ENCODE measurements at places on chromosomes 4 and X.

DNA sequence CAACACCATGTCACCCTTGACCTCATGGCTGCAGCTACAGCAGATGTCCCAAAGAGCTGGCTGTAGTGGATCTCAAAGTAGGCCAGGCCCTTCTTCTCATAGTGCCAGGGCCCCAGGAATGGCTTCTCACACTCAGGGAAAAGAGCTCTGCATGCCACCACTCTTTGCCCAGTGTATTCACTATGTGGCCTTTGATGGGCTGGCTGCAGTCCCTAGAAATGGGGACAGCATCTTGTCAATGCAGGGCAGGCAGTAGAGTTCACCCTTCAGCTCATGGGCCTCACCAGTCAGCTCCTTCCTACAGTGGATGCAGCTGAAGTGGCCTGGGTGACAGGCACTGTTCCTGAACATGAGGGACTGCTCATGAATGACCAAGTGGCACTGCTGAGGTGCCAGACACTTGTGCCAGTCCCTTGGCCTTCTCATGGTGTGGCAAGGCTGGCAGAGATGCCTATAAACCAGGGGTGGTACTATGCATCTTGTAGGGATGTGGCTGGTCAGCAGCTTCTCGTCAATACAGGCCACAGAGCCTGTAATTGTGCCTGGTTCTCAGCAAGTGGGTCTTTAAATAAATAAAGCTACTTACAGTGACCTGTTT lies 178.9 kb downstream of the ARAP2 start:
- no peak for DNase-seq

DNA sequence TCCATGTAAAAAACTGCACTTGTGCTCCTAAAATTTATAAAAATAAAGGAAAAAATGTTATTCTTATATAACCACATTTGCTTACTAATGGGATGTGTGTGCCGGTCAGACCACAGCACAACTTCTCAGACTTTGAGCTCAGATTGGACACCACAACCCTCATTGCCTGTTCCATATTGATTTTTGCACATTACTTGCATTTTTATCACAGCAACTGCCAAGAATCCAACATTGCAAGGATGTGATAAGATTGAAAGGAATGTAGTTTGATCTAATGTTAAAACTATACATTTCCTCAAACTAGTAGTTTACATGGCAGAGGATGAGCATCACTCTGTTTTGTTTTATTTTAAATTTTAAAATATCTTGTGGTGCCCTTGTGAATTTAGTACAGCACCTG lies 227.8 kb downstream of the KDR start:
- no peak for DNase-seq

DNA sequence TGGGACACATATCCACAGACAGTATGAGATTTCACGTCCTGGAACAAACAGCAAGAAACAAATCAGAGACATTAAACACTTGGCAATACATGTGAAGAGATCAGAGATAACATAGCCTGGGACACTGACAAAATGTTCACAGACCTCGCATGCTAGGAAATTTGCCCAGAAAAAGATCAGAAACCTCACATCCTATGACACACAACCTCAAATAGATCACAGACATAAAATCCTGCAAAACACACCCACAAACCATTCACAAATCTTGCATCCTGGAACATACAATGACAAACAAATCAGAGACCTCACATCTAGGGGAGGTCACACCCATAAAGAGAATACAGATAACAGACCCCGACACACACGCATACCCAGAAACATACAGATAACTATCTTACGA lies 18.0 kb downstream of the SUV39H1 start:
- DNase-seq, result no peak

GRCh38 chr4:153465140-153465539 lies 1.0 kb upstream of the TMEM131L start:
- no peak for DNase-seq

DNA sequence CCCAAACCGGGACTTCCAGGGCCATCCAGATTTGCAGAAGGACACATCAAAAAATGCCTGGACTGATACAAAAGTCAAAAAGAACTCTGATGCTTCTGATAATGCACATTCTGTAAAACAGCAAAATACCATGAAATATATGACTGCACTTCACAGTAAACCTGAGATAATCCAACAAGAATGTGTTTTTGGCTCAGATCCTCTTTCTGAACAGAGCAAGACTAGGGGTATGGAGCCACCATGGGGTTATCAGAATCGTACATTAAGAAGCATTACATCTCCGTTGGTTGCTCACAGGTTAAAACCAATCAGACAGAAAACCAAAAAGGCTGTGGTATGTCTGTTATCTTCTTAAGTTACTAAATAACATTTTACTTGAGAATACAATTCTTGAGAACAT lies 9.2 kb downstream of the PLK4 start:
- DNase-seq, result no peak
